T-helper 17 cell (primary cell): ENCODE measurements at places on chromosomes 6 and 20.

GRCh38 chr6:11413117-11413687 is 124.3 kb upstream of the TMEM170B start:
- DNase-seq, result no peak

GRCh38 chr6:70186461-70186860 is 116.4 kb downstream of the COL9A1 start:
- DNase-seq, result no peak

- no peak for DNase-seq
Measured at GRCh38 chr6:79617518-79617941, 13.6 kb upstream of the SH3BGRL2 start.

- no peak for DNase-seq
Measured at GRCh38 chr6:63985223-63985622, 349.6 kb downstream of the PHF3 start.

DNA sequence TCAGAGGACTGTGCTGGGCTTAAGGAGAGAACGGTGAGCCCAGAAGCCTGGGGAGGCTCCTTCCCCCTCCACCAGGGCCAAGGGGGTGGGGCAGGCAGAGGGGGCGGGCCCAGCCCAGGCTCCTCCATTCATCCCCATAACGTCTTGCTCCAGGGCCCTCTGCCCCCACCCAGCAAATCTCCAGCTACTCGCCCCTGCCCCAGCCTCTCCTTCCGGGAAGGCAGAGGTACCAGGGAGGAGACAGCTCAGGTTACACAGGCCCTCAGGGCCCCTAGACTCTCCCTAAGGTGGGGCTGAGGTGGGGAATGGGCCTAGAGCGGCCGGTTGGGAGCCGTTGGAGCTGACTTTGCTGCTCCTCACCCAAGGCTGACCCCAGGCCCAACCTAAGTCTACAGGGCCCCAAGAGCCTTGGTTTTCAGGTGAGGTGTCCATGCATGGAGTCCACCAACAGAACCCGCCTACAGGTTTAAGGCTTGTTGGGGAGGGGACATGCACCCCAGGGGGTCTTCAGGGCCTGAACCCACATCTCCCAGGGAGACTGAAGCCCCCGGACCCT is 1.2 kb downstream of the LAMA5 start:
- DNase-seq, result no peak
